Renal pelvis (tissue), 12 donors: ENCODE measurements at places on chromosomes 7 and 10. TPM values are rescaled to one million over a fixed set of nuclear protein-coding genes. Genes with fewer than 3 reads are reported as not detected.

CCL24 gene
- not detected for polyA plus RNA-seq

AGR3 gene
- polyA plus RNA-seq: 1.5 TPM

HIP1 gene
- polyA plus RNA-seq: 33.1 TPM

SERPINE1 gene
- 1.2 TPM for polyA plus RNA-seq

PDZD7 gene
- 2.8 TPM for polyA plus RNA-seq

PLAC9 gene
- polyA plus RNA-seq: 31.7 TPM
